ENCODE measurements at places on chromosomes 16 and 17. TPM values are rescaled to one million over a fixed set of nuclear protein-coding genes. Genes with fewer than 3 reads are reported as not detected.

Gene NR1D1
- total RNA-seq = 2.8 TPM

Gene ABI3
- total RNA-seq = 0.66 TPM

Gene RGS9
- 0.66 TPM for total RNA-seq

Gene CTRB2
- not detected for total RNA-seq

Gene RMI2
- total RNA-seq = 7.0 TPM

Gene HOXB7
- 0.66 TPM for total RNA-seq

Gene OR3A3
- total RNA-seq = not detected
